Kidney epithelial cell (primary cell): ENCODE measurements at places on chromosomes 16 and 17.
A peak's percentile ranks its signal among the peaks of the same experiment; 100 is the strongest.

DNA sequence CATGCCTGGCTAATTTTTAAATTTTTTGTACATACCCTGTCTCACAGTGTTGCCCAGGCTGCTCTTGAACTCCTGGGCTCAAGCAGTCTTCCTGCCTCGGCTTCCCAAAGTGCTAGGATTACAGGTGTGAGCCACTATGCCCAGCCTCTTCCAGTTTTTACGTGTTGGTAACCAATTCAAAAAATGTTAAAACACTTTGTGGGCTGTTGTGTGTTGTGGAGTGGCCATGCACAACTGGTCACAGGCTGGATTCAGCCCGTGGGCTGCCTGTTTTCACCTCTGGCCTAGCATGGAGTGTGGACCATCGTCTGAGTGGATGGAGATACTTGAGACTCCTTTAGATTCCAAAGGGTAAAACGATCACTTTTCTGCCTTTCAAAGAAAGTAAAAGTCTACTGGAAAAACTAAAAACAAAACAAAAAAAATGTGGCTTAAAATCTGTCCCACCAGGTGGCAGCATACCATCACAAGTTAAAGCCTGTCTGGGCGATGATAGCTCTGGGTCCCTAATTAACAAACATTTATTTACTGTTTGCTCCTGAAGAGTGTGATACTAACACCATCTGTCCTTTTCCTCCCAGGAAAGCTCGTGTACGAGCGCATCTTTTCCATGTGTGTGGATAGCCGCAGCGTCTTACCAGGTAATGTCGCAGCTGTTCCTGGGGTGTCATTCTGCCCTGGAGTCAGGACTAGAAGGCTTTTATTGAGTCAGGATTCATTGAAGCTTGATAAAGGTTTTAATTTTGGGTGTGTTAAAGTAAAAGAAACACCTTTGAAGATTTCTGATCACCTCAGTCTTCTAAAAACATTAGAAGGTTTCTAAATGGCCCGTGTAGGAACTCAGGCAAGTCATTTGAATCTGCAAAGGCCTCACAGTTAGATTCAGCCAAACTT lies 45.8 kb downstream of the VPS35L start:
- DNase-seq = peak; percentile 5

DNA sequence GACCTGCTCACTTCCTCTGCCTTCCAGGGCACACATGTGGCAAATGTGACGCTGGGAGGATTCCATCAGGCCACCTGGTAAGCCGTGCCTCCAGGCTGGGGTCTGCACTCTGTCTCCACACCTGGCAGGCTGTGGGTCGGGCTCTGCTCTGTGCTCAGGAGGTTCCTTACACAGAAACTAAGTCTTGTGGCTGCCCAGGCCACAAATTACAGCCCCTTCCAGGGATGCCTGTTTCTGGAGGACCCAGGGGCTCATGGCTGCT lies 58.2 kb downstream of the RMI2 start:
- no peak for DNase-seq

DNA sequence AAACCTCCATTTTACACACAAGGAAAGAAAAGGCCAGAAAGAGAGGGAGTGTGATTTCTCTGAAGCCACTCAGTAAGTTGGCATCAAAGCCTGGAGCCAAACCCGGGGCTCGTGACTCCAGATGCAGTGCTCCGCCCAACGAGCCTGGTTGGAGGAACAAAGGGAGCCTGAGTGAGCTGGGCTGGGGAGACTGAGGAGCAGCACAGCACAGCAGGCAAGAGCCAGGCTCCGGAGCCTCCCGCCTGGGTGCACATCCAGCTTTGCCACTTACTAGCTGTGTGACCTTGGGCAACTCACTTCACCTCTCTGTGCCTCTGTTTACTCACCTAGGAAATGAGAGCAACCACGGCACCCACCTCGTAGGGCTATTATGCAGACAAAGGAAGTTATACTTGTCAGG lies 5.6 kb downstream of the GSG1L start:
- DNase-seq = no peak

- no peak for DNase-seq
Measured at GRCh38 chr16:50099957-50100648, 34.3 kb downstream of the HEATR3 start.

DNA sequence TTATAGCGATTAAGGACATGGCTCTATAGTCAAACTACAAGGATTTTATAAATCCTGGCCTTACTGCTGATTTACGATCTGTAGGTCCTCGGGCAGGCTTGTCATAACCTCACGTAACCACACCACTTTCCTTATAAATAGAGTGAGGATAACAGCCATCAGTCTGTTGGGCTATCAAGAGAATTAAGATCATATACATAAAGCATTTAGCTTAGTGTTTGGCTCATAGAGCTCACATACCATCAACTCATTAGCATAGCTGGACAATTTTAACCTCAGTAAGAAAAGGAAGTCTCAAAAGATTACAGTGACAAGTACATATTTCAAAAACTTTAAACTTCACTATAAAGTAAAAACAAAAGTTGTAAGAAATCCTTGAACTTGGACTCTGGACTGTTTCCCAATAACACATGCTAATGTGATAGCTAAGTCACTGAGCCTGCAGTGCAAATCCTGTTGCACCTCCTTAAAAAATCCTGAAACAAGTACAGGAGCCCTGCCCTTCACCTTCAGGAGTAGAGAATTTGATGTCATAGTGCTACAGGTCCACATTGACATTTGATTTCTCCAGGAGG lies 20.8 kb upstream of the CLEC3A start:
- DNase-seq = no peak

GRCh38 chr17:64022611-64023063 lies 2.2 kb upstream of the ICAM2 start:
- no peak for DNase-seq

GRCh38 chr16:76931186-76931585 lies 259.8 kb upstream of the MON1B start:
- no peak for DNase-seq

DNA sequence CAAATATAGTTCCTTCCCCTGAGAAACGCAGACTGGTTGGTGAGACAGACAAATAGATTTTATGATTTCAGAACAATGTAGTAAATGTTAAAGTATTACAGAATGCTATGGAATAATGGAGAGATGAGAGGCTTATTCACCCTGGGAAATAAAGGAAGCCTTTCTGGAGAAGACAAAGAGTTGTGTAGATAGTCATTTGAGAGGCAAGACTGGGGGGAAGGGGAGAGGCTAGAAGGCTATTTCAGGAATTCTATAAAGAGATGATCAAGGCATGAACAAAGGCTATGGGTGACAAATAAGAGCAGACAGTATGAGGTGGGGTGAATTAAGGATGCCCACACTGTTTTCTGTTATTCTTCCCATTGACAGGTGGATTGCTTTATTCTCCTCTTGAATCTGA lies 211.4 kb downstream of the GRIN2A start:
- no peak for DNase-seq

GRCh38 chr17:45294506-45294905 lies 22.3 kb downstream of the MAP3K14 start:
- DNase-seq = no peak

DNA sequence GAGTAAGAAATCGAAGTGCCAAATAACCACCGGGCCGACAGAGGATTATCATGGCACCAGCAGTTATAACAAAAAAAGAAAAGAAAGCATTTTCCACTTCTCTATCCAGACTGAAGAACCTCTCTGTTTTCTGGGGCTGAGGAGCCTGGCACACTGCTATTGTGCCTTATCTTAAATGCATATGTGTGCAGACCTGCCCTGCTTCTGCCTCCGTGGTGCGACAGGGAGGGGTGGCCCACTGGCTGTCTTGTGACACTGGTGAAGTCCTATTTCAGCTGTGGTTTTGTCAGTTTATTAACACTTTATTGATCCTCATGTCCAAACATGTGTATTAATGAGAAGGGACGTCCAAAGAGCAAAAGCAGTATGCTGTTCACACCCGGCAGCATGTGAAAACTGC lies 55.4 kb downstream of the CDK5R1 start:
- no peak for DNase-seq

- DNase-seq = no peak
Measured at GRCh38 chr16:10878328-10878643, 1.3 kb downstream of the CIITA start.

DNA sequence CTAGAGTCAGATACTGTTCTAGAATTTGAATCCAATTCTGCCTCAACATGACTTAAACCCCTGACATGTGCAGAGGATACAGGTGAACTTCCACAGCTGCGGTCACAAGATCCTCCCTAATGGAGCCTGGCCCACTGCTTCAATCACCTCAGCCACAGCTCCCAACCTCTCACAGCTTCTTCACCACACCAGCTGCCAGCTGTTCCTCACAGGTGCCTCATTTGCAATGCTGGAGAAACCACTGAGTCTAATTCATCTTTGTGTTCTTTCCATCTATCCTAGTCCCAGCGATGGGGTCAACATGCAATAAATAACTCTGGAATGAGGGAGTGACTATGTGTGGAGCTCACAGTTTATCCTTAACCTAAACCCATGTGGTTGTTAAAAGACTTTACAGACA lies 72.0 kb upstream of the MAF start:
- no peak for DNase-seq

DNA sequence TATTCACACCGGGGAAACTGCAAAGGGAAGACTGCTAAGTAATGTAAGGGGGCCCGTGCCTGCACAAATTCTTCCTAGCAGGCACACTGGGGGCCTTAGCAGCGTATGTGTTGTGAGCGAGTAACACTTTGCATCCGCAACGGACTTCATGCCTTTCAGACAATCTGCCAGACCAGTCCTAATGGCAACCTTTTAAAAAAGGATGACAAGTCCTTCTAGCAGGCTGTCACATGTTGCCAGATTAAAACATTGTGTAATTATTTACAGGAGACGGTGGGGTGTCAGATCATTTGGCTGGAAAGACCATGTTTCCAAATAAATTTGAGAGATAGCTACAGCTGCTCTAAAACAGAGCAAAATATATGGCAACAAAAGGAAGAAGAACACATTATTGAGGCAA lies 46.1 kb downstream of the CPPED1 start:
- DNase-seq = no peak

GRCh38 chr17:78714534-78714933 lies 67.5 kb downstream of the CYTH1 start:
- no peak for DNase-seq

DNA sequence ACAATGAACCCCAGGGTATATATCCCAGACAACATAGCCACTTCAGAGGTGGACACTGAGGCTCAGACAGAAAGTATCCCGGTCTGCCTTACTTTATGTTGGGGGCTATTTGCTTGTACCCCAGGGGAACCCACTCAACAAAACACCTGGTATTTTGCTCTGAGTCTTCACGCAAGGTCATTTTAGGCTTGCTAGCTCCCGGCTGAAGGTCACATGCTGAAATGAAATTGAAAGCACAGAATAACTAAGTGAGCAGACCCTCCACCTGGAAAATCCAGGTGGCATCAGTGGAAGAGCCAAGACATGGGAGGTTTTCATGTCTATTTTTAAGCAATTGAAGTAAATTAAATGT lies 4.1 kb upstream of the KDM8 start:
- DNase-seq = no peak

GRCh38 chr17:5775098-5775497 lies 190.8 kb upstream of the NLRP1 start:
- no peak for DNase-seq

- no peak for DNase-seq
Measured at GRCh38 chr17:81863123-81863675, 2.9 kb upstream of the P4HB start.

DNA sequence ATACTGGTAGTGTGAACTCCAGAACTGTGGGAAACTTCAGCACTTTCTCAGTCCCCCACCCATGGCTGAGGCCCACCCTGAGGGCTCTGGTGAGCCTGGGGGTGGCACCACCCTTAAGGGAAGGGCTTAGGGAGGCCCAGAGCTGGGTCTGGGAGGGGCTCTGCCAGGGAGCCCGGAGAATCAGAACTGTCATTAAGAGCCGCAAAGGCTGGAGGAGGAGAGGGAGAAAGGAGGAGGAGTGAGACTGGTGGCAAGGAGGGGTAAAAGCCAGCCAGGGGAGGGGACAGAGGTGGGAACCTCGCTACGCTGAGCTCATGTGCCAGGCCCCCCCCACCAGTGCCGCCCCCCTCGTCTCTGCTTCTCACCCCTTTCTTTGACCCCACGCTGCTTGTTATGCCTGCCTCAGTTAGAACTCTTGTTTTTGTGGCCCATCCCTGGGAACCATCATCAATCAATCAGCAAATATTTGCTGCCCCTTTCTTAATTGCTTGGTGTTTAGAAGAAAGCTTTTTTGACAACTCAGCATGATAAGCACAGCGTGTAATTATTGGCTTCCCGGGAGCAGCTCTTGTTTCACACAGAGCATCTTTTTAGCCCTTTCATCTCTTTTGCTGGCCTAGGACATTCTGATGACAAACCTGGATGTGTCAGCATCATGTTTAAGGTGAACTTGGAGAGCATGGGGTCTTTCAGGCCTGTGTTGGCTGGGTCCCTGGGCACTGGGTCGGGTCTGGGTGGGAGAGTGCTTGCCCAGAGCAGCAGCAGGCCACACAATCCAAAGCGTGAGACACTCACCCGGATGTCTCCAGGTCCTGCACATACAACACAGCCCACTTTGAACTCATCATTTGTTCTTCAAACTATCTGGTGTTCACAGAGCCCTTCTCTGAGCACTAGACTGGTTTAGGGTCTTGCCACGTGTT lies 77.7 kb downstream of the NETO2 start:
- DNase-seq = no peak

GRCh38 chr17:58667934-58668597 lies 23.8 kb downstream of the TEX14 start:
- DNase-seq = no peak

GRCh38 chr16:51734220-51734619 lies 583.1 kb upstream of the SALL1 start:
- DNase-seq = no peak

- DNase-seq = no peak
Measured at GRCh38 chr17:49688848-49689247, 11.0 kb upstream of the SPOP start.

- no peak for DNase-seq
Measured at GRCh38 chr17:72318131-72318530, 197.3 kb downstream of the SOX9 start.

- DNase-seq = no peak
Measured at GRCh38 chr17:42289611-42290181, 1.4 kb downstream of the STAT5A start.

DNA sequence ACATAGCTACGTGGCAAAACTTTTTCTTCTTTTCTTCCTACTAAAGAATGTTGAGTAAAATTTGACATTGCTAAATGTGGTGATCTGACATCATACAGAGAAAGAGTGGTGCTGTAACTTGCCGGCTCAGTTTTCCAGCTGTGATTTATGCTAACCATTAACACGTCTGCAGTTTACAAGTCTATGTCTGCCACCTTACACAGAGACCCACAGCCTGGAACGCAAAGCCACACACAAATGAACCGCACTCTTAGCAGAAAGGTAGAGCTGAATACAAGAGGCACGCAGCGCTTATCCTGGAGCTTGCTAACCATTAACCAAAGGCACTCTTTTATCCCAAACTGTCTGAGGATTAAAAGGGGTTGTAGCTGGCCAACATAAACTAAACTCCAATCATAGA lies 31.9 kb downstream of the CACNG1 start:
- peak; percentile 86 for DNase-seq
